Stimulated activated CD8-positive, alpha-beta memory T cell treated with anti-CD3 and anti-CD28 coated beads, Interleukin-15, amount 100 ng/mL, for 4 hours (primary cell): ENCODE measurements at places on chromosomes 13 and 19.

- no peak for DNase-seq
These were observed 2662.4 kb upstream of the PCDH20 start for GRCh38 chr13:64078025-64078424.

GRCh38 chr19:17306285-17306714 is 628 bp downstream of the MRPL34 start:
- DNase-seq = no peak

GRCh38 chr19:29952177-29952576 is 10.1 kb downstream of the URI1 start:
- DNase-seq = no peak

GRCh38 chr13:78409172-78409571 is 194.2 kb downstream of the POU4F1 start:
- no peak for DNase-seq

GRCh38 chr13:45119469-45119990 is 780 bp upstream of the GTF2F2 start:
- DNase-seq = peak; percentile 23

DNA sequence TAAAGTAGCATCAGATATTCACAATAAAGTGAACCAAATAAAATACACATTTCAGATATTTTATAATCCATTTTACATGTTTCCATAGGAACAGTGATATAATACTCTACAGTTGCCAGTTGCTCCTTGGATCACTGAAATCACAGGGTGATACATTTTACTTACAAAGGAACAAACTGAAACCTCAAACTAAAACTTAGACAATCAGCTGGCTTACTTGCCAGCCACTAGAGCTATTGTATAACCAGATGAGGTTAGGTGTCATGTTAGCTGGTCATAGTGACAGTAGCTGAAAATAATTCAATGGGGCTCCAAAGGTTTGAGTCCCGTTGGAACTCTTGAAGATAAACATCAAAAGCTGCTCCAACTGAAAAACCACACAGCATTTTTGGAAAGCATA is 274.6 kb downstream of the ITGBL1 start:
- no peak for DNase-seq

- DNase-seq = no peak
These were observed 4.6 kb downstream of the SMARCA4 start for GRCh38 chr19:10965398-10965797.

- no peak for DNase-seq
These were observed 6.6 kb downstream of the GADD45B start for GRCh38 chr19:2482354-2483038.

DNA sequence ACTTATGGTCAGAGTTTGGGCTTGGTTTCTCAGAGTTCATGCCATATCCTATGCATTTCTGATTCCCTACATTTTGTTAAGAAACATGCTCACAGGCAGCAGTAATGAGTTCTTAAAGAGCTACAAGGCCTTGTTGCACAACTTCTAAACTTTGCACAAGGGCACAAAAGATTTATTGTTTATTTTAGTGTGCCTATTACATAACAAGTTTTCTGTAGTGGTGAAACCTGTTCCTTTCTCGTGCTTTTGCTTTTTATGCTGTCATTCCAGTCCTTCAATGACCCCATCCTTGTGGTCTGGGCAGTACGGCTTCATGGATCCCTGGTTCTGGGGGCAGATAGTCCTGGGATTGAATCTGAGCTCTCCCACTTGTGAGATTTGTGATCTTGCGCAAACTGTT is 17.8 kb downstream of the ZNF507 start:
- DNase-seq = no peak

GRCh38 chr19:51439021-51439465 is 19.2 kb downstream of the SIGLEC8 start:
- no peak for DNase-seq

- no peak for DNase-seq
These were observed 2.9 kb downstream of the KLK4 start for GRCh38 chr19:50908336-50908735.

- no peak for DNase-seq
These were observed 435.1 kb downstream of the ZNF536 start for GRCh38 chr19:30807278-30807677.

DNA sequence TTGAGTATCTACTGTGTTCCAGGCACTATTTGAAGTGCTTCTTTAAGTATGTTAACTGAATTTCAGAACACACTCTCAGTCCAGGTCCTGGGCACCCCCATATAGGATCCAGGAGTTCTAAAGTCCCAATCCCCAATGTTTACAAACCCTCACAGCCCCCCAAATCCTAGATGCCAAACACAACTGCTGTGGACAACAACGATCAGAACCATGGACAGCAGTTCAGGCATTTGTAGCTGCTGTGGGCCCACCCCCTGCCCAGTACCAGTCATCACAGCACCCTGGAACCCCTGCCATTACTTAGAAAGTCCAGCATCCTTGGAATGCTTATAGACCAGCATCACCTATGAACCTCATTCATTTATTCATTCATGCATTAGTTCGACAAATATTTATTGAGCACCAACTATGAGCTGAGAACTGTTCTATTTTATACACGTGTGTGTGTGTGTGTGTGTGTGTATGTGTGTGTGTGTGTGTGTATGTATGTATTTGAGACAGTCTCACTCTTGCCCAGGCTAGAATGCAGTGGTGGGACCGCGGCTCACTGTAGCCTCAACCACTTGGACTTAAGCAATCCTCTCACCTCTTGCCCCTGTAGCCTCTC is 19.3 kb upstream of the SDHAF1 start:
- no peak for DNase-seq

- DNase-seq = no peak
These were observed 838 bp downstream of the AKAP11 start for GRCh38 chr13:42272804-42273175.

DNA sequence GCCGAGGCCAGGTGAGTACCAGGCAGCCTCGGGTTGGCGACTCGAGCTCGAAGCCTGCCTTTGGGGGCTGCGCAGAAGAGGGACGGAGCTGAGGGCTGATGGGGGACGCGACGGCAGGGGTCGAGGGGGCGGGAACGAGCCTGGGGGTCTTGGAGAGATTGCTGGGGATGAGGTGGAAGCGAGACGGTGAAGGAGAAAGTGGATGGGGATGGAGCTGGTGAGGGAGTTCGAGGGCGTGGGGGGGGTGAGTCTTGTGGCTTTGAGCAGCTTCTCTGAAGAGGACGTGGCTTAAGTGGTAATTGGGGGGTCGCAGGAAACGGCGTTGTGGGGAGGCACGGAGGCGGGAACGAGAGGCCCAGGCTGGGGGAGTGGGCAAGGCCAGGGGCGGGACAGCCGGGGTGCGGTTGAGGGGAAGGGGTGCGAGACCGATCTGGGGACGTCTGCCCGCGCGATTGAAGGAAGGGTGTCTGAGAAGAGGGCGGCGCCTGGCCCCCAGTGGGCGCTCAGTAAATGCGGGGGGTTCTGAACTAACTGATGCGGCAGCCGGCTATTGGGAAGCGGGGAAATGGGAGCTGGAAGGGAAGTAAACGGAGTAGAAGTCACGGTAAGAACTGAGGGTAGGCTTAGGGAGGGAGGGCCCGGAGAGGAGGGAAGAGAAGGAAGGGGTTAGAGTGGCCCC is 426 bp downstream of the MYO9B start:
- DNase-seq = peak; percentile 24

DNA sequence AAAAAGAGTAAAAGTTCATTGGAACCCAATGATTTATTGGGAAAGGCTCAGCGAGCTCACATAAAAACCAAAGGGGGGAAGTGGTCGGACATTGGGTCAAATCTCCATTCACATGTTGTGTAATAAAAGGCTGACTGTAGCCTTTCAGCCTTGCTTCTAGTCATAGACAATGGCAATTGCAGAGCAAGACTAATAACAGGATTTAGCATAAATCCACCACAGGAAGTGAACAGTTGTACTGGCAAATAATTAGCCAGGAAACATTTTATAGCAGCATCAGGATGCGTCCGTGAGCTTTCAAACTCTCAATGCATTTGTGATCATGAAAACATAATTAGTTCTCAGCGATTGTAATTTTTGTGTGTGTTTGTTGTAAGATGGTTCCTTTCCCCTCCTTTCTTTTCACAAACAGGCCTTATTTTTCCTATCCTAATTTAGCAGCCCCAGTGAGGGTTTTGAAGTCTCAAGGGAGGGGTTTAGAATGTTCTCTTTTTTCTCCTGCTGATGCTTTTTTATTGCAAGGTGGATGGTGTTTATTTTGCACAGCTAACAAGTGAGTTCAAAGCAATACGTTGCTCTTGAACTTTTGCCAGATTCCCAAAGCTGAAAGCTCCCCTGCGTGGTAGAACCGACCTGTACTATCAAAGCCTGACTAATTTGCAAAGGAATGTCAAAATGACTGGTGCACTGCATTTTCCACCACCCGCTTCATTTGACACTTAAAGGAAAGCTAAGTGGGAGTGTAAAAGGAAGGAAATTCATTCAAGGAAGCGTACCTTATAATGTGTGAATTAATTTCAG is 105.6 kb downstream of the SPRY2 start:
- DNase-seq = no peak

DNA sequence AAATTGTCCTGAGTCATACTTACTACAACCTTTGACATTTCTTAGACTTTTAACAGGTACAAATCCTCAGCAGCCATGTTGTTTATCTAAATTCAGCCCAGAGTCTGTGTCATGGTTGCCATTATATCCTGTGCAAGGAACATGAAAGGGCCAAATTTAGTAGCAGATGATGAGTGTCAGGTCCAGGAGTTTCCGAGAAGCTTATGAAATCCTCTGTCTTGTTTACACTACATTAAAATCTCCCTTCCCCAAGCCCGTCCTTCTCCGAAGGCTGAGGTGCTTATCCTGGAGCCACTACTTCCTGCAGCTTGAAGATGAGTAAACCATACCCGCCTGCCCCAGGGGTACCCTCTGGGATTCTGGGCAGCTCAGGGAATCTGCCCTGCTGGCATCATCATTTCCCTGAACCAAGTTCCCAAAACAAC is 102.6 kb upstream of the SERP2 start:
- DNase-seq = no peak

DNA sequence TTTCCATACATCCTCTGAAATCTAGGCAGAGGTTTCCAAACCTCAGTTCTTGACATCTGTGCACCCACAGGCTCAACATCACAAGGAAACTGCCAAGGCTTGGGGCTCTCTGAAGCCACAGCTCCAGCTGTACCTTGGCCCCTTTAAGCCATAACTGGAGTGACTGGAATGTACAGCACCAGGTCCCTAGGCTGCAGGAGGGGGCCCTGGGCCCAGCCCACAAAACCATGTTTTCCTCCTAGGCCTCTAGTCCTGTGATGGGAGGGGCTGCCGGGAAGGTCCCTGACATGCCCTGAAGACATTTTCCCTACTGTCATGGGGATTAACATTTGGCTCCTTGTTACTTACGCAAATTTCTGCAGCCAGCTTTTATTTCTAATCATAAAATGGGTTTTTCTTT is 1093.0 kb upstream of the PCDH9 start:
- no peak for DNase-seq

DNA sequence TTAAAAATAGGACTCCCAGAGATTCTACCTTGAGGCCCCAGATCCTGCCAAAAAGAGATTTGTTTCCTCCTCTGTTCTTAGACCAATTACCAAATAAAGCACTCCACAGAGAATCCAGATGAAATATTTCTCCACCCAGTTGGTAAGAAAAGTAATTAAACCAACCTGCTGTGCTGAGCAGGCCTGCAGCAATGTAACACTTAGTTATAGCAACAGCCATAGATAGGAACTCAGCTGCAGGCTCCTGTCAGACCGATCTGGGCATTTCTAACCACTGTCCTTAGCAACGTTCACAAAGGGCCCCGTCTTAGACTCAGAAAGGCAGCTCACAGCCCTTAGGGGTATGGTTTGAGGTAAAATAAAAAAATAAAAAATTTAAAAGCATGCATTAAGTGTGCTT is 271.1 kb downstream of the KCNRG start:
- DNase-seq = no peak

- no peak for DNase-seq
These were observed 13.3 kb downstream of the KATNAL1 start for GRCh38 chr13:30294004-30294403.

DNA sequence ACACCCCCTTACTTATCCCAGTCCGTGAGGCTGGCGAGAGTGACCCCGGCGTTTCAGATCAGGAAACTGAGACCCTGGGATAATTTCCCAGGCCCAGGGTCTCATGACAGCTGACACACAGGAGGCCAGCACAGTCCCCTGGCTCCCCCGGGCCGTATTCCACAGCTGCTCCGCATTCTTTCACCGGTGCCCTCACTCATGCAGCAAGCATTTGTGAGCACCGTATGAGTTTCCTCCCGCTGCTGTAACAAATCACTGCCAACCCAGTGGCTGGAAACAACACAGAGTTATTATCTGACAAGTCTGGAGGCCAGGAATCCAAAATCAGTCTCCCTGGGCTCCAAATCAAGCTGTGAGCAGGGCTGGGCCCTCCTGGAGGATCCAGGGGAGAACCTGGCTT is 21.3 kb downstream of the GADD45B start:
- DNase-seq = no peak

DNA sequence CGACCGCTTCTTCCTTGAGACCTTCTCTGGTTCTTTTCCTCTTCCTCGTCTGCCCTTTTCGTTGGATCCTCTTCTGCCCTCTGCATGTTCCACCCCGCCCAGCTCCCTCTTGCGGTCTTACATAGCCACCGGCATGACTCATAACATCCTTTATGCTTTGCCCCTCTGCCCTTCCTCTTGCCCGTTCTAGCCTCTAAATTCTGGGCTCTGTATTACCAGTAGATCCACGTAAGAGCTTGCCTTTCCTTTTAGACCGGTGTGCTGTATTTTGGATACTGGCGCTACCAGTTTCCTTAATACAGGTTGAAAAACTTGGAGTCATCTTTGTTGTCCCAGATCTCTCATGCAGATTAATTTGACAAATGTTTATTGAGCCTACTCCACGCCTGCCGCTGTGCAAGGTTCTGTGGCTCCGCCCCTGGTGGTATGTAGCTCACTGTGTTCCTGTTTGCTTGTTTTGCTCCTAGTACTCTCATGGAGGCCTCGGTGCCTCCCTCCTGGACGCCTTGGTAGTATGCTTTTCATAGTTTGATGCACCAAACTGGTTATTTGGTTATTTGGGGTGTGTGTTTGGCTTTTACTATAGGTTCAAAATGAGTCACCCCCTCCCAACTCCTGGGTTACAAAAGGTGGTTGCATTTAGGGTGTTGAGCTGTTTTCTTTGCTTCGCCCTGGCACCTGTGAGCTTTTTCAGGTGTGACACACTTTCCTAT is 1.7 kb downstream of the GTF3A start:
- DNase-seq = peak; percentile 63

GRCh38 chr19:34276614-34277013 is 22.3 kb downstream of the GARRE1 start:
- no peak for DNase-seq

DNA sequence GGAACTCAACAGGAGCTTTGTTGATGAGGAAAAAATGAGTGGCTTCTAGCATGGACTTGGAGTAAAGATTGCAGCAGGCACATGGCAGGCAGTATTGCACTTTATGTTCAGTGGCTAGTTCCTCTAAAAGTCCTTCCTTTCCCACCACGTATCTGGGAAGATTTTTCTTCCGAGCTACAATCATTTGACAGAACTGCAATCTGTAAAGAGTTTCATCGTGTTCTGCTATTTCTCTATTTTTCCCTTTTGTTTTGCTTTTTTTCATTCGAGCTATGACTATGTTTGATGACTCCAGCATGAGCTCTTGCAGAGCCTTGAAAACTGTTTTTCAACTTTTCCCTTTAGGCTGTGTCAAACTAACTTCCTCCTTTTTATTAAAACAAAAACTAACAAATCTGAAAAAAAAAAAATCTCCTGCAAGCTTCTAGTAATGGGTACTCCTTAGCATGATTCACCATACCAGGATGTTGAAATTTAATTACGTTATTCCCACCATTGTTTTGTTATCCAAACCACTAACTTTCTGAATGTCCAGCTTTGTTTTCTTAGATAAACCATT is 12.3 kb downstream of the CLDN10 start:
- DNase-seq = no peak

GRCh38 chr13:61891401-61891800 is 475.8 kb upstream of the PCDH20 start:
- no peak for DNase-seq

- DNase-seq = peak; percentile 26
These were observed 394.3 kb downstream of the FOXO1 start for GRCh38 chr13:40271931-40272775.
